ENCODE measurements at places on chromosomes 5 and 9.

GRCh38 chr5:91925249-91925648, 542.1 kb upstream of the ARRDC3 start:
- no peak for DNase-seq

- DNase-seq = no peak
These were observed 1.3 kb upstream of the ITGA1 start for GRCh38 chr5:52786391-52786790.

- no peak for DNase-seq
These were observed 331.6 kb downstream of the CDH12 start for GRCh38 chr5:22521521-22521920.

DNA sequence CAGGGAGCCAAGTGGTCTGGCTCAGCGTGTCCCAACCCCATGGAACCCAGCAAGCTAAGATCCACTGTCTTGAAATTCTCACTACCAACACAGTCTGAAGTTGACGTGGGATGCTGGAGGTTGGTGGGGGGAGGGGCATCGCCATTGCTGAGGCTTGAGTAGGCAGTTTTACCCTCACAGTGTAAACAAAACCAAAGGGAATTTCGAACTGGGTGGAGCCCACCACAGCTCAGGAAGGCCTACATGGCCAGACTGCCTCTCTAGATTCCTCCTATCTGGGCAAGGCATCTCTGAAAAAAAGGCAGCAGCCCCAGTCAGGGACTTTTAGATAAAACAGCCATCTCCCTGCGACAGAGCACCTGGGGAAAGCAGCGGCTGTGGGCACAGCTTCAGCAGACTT, 17.1 kb upstream of the FBXL17 start:
- DNase-seq = no peak

GRCh38 chr5:231661-232060, 13.5 kb downstream of the SDHA start:
- no peak for DNase-seq

DNA sequence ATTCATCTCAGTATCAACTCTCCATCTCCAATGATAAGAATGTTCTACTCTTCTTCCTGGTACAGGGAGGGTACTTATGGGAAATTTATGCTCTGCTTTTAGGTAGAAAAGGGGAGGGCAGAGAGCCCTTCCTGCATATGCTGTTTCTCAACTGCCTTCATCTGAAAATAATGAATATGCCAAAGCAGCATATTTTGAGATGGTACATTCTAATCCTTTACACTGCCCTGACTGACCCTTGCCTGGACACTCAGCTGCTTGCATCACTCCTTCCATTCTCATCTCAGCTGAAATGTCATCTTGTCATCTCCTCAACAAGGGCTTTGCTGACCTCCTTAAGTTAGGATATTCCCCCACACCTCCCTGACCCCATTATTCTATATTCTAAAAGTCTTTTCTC, 68.5 kb downstream of the ALDH7A1 start:
- no peak for DNase-seq

DNA sequence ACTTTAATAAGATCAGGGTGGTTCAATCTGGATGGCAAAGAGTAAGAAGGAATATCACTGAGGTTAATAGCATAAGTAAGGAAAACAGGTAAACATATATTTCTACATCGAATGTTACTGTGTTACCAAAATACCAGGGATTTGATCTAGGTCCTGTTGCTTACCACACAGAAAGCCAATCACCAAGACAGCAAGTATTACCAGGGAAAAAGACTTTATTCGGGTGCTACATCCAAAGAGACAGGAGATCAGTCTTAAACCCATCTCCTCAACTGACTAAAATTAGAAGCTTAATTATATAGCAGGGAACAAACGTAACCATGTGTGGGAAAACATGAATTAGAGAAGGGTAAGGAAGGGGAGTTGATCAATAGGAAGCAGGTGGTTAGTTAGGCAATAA, 500.1 kb downstream of the EFNA5 start:
- DNase-seq = no peak

- DNase-seq = no peak
These were observed 960 bp upstream of the IFNB1 start for GRCh38 chr9:21078702-21079101.

DNA sequence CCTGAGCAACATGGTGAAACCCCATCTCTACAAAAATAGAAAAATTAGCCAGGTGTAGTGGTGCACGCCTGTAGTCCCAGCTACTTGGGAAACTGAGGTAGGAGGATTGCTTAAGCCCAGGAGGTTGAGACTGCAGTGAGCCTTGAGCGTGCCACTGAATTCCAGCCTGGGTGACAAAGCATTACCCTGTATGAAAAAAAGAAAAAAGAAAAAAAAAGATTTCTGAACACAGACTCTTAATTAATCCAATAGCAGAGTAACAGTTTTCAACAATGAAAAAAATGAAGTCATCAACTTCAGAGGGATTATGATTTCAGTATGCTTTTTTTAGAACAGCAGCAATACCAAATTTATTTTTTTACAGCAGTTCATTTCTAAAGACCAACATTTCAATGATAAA, 118.8 kb upstream of the TNPO1 start:
- DNase-seq = no peak

- no peak for DNase-seq
These were observed 544 bp downstream of the ADAMTS6 start for GRCh38 chr5:65481171-65481581.

GRCh38 chr5:172918421-172919371, 40.5 kb upstream of the RPL26L1 start:
- DNase-seq = no peak

DNA sequence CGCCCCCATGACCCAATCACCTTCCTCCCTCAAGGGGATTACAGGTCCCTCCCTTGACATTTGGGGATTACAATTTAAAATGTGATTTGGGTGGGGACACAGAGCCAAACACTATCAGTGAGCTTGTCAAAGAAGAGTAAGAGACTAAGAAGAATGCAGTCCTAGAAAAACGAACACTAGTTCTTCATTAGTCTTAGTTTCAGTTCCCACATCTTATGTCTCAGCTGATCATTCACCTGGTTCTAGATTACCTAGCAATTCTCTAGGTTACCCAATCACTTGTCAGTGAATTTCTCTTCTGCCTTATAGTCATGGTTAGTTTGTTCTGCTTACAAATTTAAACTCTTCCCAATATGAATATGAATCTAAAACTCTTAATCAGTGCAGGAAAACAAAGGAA, 251.5 kb downstream of the COX7C start:
- no peak for DNase-seq

- DNase-seq = no peak
These were observed 108.1 kb downstream of the JAKMIP2 start for GRCh38 chr5:147674411-147674810.

- DNase-seq = no peak
These were observed 60.5 kb downstream of the BARX1 start for GRCh38 chr9:93894691-93895079.

GRCh38 chr5:61298580-61298979, 33.5 kb upstream of the ZSWIM6 start:
- no peak for DNase-seq

DNA sequence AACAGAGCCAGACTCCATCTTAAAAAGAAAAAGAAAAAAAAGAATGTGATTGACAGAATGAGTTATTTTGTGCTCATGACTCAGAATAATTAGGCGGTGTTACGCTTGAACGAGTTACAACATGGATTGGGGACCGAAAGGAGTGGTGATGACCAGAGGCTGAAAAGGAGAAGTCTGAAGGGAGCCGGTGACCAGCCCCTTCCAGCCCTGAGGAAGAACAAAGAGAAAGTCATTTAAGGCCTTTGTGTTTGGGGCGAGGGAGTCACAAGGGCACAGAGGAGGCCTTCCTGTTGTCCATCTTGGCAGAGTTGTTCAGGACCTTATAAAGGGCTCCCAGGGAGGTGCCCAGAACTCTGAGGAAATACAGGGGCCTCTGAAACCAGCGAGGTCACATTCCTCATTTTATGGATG, 131.6 kb downstream of the GOLPH3 start:
- no peak for DNase-seq

- no peak for DNase-seq
These were observed 7.3 kb upstream of the ARL15 start for GRCh38 chr5:54317511-54318260.

DNA sequence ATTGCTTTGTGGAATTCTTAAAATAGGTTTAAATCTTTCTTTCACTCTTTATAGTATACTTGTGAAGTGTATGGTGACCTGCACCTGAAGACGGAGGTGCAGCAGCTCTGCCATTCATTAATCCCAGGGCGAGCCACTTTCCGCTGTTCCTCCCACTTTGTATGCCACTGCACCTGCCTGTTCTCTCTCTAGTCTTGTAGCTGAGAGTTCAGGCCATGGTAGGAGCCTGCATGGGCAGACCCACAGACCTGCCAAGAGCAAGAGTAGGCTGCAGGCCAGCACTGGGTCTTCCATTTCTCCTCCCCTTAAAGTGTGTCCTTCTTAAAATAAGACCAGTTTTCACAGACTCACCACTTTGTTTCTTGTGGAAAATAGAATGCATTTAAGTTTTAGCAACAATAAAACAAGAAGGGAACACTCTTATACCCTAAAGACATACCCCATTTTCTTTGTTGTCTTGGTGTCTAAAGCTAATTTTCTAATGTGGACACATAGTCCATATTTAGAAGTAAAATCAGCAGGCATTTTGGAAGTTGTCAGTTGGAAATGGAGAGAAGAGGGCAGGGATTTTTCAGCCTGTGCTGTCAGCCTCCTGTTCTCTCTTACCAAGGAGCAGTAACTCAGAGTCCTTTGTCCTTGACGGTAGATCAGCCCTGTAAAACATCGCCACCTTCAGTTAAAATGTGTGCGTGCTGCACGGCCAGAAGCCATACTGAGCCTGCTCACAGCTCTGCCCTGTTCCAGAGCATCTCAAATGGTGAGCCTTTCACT, 103.2 kb downstream of the SNCAIP start:
- DNase-seq = no peak

DNA sequence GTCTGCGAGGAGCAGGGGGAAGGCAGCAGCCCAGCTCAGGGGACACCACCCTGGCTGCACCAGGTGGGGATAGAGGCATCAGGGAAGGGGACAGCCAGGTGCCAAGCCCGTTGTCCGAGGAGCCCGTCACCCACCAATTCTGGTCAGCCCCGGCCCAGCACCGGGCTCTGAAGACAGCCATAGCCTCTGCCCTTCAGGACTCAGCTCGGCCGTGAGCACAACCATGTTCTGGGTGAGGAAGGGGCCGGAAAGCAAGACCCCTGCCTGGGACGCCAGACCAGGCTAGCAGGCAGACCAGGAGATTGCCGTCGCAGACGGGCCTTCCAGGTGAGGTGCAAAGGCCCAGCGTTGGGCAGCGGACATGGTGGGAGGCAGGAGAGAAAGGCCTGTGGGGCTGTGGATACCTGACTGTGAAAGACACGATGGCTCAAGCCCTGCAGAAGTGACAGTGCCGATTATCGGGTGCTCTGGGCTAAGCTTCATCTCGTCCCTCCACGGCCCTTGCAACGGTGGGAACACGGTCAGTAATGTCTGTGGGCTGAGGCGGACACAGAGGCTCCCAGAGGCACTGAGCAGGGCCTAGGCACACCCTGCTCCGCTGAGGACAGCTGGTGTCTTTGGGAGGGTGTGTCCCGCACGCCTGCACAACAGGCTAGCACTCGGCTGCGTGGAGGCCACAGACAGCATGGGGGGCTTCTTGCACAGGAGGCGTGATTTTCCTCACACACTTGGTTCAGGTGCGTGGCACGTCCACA, 36.5 kb downstream of the DBH start:
- DNase-seq = no peak

- DNase-seq = no peak
These were observed 35.2 kb upstream of the PAM start for GRCh38 chr5:102719886-102720285.

- DNase-seq = no peak
These were observed 118.0 kb downstream of the SPATA31D1 start for GRCh38 chr9:82106536-82106935.

- no peak for DNase-seq
These were observed 294.8 kb downstream of the ATPSCKMT start for GRCh38 chr5:9954869-9955268.

DNA sequence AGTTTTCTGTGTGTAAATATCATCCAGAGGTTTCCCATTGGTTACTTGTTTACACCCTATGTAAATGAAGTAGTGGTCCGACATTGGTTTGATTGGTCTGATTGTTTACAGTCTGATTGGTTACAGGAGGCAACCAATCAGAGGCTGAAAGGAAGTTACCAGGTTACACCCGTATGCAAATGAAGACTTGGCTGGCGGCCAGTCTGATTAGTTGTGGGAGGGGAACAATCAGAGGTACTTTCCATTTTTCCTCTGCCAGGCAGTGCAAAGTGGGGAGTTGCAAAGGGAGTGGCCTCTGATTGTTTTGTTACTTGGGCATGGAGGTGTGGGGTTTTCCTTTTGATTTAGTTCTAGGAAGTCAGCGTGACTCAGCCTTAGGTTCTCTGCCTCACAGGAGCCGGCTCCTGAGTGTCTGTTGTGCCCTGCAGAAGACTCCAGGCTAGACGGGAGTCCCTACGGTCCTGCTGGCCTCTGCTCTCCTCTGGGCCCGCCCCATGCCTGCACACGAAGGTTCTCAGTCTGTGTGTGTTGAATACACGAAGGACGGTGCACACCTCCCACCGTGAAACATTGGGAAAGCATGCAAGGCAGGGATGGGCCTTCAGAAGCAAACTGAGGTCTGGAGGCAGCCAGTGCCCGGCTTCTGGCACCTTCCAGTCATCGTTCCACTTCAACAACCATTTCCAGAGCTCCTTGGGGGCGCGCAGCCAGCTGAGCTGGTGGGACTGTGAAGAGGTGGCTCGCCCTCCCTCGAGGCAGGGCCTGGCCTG, 42.9 kb downstream of the OLFM1 start:
- no peak for DNase-seq

Data from activated naive CD4-positive, alpha-beta T cell (primary cell).